Ovary (tissue), 10 donors: ENCODE measurements at places on chromosomes 7 and 10. TPM values are rescaled to one million over a fixed set of nuclear protein-coding genes. Genes with fewer than 3 reads are reported as not detected.

GRCh38 chr10:80202934-80203834 lies 2.2 kb downstream of the ANXA11 start:
- peaks cover 28% of the 10 kb centered on the region for H3K4me1 ChIP-seq
- no peaks in the 10 kb centered on the region for H3K36me3 ChIP-seq
- H3K4me3 ChIP-seq, result peak overlapping the region; percentile 14
- H3K27ac ChIP-seq, result peak overlapping the region; percentile 93

KDM7A gene
- 8.8 TPM for total RNA-seq

DNA sequence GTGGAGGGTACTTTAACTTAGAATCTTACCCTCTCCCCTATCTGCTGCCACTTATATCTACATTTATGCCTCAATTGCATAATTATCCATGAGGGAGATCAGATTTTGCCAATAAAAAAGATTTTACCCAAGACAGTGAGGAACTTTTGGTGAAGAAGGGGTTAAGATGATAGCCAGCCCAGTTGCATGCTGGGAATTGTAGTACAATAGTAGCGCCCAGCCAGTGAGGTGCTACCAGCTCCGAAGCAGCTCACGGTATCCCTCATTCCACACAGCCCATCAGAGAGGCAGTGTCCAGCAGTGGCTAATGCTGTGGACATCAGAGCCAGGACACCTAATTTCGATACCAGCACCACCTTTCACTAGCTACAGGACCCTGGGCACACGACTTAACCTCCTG lies 5.9 kb upstream of the LGI1 start:
- no peaks in the 10 kb centered on the region for H3K4me1 ChIP-seq
- H3K27me3 ChIP-seq, result no peaks in the 10 kb centered on the region
- no peaks in the 10 kb centered on the region for H3K36me3 ChIP-seq
- H3K27ac ChIP-seq, result no peak overlapping the region
- no peak for DNase-seq

OR9A2 gene
- total RNA-seq, result not detected

DNAJC12 gene
- total RNA-seq, result 8.3 TPM

DNA sequence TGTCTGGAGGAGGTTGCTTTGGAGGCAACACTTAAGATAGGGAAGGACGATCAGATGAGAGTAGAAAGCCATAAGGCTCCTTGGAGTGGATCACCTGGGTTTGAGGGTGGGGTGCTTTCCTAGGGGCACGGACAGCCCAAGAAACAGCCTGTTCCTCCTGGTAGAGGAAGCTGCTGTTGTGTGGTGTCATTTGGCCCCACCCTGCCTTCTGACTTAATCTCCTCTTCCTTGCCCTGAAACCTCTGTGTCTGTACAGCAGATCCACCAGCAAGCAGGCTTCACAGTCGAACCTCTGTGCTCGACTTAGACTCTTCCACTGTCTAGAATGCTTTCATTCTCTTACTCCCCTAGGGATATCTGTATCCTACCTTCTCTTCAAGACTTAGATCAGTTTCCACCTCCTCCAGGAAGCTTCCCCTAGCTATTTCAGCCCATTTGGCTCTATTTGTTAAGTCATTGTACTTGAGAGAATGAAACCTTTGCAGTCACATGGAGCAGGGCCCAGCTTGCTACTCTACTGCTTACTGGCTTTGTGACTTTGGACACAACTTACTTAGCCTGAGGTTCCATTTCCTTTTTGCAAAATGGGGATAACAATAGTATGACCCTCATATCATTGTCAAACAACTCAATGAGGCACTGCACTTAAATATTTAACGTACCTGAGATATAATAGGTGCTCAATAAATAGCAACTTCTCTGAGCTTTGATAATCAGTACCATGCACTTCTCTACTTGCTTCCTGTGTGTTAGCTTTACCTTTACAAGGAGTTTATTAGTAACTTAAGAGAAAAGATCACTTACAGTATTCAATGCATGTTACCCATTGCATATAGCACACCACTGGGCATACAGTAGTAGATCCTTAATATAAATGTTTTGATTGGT lies 5.0 kb downstream of the MXI1 start:
- no peaks in the 10 kb centered on the region for H3K27me3 ChIP-seq
- peaks cover 15% of the 10 kb centered on the region for H3K4me1 ChIP-seq
- peak overlapping the region; percentile 95 for H3K27ac ChIP-seq
- H3K4me3 ChIP-seq, result no peak overlapping the region
- H3K36me3 ChIP-seq, result no peaks in the 10 kb centered on the region

OR6B1 gene
- not detected for total RNA-seq
